ENCODE measurements at places on chromosomes 16 and 17.

- no peak for DNase-seq
Measured at GRCh38 chr17:82118168-82118814, 20.3 kb upstream of the FASN start.

GRCh38 chr17:77455111-77455890, 314.5 kb downstream of the SEC14L1 start:
- no peak for DNase-seq

- no peak for DNase-seq
Measured at GRCh38 chr17:42843358-42843934, 934 bp upstream of the AOC2 start.

DNA sequence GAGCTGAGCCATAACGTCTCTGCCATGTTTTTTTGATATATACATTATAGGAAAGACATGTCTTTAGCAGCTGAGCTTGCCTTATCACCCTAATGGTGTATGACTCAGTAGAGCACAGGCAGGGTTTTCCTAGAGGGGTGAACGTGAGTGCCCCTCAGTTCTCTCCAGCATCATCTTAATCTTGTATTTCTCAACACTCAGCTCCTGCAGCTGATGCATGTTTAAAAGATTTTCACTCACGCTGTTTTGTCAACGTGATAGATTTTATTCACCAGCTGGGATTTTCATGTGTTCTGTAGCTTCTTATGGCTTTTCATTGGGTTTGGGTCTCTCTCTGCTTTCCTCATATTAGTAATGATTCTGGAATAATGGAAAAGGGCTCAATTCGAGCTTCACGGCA, 186.0 kb upstream of the PMFBP1 start:
- no peak for DNase-seq

GRCh38 chr17:47884905-47885730, 10.9 kb upstream of the SP2 start:
- no peak for DNase-seq

DNA sequence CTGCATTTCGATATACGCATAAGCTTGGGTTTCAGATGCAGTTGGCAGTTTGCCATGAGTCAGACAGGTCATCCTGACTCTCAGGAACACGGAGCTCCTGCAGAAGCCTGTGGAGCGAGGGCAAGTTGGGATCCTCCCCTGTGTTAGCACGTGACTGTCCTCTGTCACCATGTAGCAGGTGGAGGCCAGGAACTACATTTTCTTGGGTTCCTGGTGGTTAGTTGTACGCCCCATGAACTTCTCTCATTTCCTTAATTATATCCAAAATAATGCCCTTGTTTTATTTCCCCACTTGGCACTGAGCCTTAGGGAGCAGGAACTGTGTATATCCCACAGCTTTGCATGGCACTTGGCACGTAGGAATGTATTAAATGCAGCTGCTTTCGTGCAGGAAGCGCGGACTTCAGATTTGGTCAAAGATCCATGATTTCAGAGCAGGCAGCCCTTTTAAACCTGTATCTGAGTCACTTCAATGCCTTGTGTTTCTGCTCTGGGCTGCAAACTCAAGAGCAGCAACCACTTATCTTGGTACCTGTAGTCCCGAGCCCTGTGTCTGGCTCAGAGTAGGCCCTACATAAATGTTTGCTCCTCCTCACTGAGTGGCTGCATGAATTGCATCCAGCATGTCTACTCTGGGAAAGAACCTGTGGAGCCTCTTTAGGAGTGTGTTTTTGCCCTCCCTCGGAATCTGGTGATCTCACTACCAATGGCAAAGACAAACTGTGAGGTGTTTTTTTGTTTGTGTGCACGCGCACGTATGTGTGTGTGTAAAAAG, 428.4 kb downstream of the MAF start:
- DNase-seq = no peak

DNA sequence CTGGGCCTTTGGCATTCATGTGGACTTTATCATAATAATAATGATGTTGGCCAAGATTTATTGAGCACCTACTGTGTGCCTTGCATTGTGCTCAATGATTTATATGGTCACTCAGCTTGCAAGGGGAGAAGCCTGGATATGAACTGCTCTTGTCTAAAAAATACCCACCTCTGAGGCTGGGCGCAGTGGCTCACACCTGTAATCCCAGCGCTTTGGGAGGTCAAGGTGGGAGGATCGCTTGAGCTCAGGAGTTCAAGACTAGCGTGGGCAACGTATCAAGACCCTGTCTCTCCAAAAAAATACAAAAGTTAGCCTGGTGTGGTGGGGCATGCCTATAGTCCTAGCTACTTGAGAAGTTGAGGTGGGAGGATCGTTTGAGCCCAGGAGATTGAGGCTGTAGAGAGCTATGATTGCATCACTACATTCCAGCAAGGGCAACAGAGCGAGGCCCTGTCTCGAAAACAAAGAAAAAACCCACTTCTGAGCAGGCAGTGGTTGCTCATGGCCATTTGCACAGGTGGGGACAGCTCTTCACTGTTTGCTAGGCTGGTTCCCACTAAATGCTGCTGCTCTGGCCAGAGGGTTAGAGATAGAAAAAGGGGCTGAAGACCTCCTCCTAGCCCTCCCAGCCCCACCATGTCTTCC, 4.3 kb upstream of the ADGRG1 start:
- no peak for DNase-seq

- DNase-seq = no peak
Measured at GRCh38 chr17:15444805-15445204, 22.6 kb downstream of the CDRT4 start.

DNA sequence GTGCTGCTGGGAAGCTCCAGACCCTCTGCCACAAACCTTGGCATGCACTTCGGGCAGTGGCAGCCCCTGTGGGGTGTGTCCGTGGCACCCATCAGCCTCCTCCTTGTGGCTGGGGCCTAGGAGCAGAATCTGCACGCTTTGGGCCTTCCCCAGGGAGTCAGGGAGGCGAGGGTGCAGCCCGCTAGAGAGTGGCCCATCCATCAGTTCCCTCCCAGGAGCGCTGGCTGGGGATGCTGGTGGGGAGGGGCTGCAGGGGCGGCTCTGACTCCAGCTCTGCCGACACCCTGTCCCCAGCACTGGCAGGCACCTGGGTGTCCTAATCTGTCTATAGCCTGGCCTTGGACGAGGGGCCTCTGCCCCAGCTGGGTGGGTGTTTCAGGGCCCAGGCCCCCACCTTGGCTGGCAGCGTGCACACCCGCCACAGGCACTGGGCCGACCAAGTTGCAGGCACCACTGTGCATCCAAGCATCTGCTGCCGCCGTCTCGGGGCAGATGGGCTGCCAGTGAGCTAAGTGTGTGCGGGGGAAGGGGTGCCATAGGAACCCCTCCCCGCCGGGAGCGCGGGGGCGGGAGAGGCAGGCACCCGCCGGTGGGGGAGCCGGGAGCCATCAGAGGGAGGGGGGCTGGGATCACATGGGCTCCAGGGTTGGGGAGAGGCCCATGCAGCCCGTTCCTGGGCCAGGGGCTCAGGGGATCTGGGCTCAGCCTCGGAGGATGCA, 30.2 kb downstream of the ENDOV start:
- DNase-seq = no peak

- DNase-seq = no peak
Measured at GRCh38 chr16:12268606-12269005, 292.1 kb downstream of the SNX29 start.
